Inflammatory macrophage treated with lipopolysaccharide for 4 hours (primary cell): ENCODE measurements at places on chromosomes 1 and 21.

DNA sequence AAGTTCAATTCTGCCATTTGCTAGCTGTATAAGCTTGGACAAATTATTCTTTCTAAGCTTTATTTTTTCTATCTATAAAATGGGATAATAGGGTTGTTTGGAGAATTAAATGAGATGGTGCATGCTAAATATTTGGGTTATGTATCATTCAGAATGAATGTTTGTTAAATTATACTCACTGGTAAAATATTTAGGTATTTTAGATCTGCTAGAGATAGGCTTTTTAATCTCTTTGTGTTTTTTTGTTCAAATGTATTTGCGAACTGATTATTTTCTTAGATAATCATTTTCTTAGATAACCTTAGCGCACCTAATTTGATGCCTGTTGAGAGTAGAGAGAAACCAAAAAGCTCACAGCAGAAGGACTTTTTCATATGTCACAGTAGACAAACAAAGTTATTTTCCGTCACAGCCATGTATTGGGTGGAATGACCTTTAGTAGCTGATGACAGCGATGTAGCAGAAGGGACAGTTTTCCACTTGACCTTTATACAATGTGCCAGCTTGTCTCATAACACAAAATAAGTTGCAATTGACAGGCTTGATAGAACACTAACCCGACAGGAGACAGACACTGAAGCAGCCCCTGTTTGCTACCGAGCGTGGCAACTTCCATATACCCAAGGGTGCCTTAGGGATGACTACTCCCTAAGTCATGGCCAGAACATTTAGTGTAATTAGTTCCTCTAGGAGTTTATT is 93.0 kb downstream of the DISC1 start:
- DNase-seq, result no peak

- peak; percentile 59 for DNase-seq
Observed at GRCh38 chr1:157170677-157171515, 32.7 kb upstream of the ETV3 start.

DNA sequence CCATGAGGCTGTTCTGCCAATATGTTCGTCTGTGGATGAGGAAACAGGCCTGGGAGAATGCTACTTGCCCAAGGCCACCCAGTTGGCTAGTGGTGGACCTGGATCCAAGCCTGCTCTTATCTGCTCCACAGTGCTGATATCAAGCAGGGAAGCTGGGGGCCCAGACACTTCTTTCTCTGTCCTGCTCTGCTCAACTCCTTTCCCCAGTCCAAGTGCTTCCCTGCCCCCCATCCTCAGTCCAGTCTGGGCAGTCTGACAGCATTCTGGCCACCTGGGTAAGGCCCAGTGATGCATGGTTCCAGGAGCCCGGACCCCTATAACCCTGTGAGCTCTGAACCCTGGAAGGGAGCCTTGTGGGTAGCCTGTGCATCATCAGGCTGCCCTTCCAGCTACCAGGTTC is 4.2 kb upstream of the PAQR7 start:
- no peak for DNase-seq

DNA sequence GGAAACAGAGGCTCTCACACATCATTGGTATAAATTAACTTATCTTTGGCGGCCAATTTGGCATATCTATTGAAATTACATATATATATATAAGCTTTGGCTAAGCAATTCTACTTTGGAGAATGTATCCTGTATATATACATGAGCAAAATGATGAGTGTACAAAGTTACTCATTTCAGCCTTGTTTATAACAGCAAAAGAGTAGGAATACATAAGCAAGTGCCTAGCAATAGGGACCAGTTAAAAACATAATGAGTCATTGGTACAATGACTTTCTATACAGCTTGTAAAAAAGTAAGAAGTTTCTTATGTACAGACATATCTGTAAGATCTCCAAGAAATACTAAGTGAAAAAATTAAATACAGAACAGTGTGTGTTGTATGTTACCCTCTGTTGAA is 190.8 kb downstream of the LTN1 start:
- no peak for DNase-seq

DNA sequence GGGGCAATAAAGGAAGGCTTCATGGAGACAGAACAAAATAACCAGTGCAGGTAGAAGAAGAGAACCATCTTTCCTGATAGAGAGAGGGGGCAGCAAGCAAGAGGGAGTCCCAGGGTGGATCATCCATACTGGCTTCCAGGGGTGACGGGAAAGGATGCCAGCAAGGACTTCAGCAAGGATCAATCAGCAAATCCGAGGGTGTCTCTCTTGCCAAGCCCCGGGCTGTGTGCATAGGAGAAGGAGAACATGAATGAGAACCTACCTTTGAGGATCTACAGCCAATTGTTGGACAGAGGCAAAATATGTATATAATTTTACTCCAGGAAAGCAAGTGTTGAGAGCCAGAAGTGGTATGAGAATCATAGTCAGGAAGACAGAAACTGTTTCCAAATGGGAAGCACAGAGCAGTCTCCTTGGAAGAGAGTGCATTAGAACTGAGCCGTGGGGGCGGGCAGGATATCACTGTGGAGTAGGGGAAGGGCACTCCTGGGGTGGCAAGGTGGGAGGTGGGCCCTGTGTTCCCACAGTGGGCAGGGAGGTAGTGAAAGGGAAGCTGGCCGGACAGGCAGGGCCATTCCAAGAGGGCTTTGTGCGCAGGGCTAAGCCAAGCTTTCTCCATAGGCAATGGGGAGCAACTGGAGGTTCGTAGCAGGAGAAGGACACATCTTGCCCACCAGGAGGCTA is 1.1 kb upstream of the S100A9 start:
- DNase-seq, result no peak

- no peak for DNase-seq
Observed at GRCh38 chr1:150810958-150811659, 3.0 kb upstream of the CTSK start.
